ENCODE measurements at places on chromosomes 13 and 19. TPM values are rescaled to one million over a fixed set of nuclear protein-coding genes. Genes with fewer than 3 reads are reported as not detected.

GRCh38 chr19:8127311-8127710, 22.1 kb downstream of the FBN3 start:
- no peak for DNase-seq

KLK8 gene
- not detected for polyA plus RNA-seq

GRCh38 chr13:23993680-23993985, 96.3 kb upstream of the C1QTNF9B start:
- DNase-seq: no peak

DNA sequence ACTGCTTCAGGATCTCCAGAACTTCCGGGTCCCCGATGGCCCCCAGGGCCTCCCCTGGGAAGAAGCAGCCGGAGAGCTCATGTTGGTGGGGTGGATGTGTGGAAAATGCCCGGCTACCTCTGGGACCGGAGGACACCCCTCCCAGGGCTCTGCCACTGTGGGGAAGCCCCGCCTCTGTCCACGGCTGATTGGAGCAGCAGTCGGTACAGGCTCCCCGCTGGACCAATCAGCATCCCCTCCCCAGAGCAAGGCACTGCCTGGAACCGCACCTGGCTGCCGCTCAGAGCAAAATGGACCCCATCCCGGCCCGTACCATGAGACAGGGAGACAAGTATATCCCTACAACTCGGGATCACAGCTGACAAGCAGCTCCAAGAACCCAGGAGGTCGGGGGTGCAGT, 6.4 kb downstream of the DOHH start:
- no peak for DNase-seq

GRCh38 chr19:53782698-53783097, 41.4 kb downstream of the NLRP12 start:
- DNase-seq: no peak

DNA sequence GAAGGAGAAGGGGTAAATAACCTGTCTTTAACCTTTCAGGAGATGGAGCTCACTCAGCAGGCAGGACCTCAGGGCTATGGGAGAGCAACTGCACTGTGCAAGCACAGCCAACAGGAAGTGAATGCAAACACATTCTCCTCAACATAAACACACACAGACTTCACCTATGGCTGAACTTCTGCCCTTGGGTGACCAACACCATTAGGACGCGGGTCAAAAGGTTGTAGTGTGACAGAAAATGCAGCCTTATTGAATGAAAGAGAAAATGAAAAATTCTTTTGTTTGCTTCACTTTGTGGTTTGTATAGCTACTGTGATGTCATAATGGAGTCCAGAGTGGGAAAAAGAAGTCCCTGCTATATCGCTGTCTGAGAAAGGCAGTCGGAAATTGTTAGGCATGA, 323.0 kb downstream of the NDFIP2 start:
- DNase-seq: no peak

DNA sequence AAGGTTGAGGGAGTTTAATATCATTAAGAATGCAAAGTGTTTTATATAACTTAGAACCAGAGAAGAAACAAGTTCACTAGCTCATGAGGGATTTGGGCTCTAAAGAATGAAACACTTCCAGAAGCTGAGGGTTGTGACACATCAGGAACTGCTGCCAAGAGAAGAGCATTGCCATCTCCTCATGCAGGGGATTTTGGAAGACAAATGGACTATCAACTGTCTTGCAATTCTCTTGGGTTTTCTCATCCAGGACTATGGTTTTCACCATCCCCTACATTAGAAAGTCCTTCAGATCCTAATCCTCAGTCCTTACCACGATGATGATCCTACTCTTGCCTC, 59.7 kb upstream of the KL start:
- no peak for DNase-seq

NLRP5 gene
- not detected for polyA plus RNA-seq

DNA sequence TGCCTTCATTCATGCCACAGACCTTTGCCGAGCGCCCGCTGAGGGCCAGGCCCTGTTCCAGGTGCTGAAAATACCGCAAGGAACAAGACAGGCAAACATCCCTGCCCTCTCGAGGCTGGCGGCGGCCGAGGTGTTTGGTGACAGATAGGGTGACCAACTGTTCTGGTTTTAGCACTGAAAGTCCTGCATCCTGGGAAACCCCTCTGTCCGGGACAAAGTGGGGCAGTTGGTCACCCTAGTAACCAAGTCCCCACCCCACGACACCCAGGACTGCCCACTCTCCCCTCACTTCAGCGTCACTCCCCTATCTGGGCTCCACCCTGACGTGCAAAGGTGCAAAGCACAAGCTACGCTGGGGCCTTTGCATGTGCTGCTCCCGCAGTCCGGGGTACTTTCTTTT, 17.3 kb downstream of the ZBTB7A start:
- DNase-seq: no peak

DNA sequence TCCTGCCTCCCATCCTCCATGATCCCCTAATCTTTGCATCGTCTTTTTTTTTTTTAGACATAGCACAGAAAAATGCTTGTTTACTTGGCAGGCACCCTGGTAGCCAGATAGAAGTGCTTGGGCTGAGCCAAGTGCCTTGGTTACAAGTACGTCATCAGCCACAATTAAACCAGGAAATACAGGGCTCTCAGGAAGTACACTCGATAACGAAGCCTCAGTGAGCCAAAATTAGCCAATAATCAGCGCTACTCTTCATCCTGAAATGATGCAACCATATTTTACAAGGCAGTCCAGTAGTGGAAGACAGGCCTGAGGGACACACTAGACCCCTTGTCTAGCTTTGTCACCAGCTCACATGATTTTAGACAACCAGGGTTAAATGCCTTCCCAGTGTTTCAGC, 194.0 kb upstream of the NBEA start:
- no peak for DNase-seq

DNA sequence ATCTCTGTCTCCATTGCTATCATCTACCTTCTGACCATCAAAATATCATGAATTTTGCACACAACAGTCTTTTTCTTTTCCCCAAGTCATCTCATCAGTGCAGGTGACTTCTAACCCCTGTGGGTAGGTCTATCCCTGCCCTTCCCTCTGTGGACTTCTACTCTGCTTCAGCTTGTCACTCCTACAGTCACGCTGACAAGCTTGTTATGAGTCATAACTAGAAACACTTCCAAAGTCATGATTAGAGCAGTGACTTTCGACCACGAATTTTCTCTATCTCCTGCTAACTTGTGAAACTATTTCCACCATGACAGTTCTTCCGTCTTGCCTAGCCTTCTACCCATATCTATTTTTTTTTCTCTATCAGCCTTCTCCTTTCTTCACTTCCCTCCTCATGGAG, 343.7 kb upstream of the ARGLU1 start:
- DNase-seq: no peak

CEBPA gene
- polyA plus RNA-seq: 0.48 TPM

DNA sequence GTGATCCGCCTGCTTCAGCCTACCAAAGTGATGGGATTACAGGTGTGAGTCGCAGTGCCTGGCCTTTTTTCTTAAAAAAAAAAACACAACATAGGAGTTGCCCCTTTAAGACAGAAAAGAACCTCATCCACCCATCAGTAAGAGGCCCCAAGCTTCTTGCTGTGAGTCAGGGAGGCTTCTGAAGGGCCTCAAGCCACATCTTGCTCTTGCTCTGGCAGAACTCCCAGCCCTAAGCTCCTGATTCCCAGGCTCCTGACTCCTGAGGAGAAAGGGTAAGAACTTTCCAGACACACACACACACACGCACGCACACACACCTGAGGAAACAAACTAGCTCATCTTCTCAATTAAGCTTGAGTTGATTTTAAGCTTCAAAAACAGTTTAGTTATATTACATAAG, 6.9 kb downstream of the ETFB start:
- no peak for DNase-seq

DNA sequence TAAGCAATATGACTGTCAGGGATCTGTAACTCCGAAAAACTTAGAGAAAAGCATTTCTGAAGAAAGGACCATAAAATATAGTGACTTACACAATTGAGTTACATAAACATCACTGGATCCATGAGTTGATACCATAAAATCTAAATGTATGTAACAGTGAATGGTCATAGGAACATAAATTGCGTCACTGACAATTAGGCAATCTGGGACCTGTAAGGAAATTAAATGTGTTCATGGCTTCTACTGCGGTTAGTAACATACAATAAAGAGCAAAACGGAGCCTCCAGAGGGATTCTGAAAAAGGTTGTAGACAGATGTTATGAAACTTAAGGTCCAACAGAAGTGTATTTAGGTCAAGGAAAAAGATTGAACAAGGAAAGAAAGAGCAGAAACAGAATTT, 27.1 kb downstream of the POU4F1 start:
- DNase-seq: no peak

- DNase-seq: no peak
Observed at GRCh38 chr19:17214508-17215126, 540 bp upstream of the USE1 start.

GRCh38 chr13:105007166-105007808, 1528.2 kb downstream of the EFNB2 start:
- DNase-seq: no peak

- DNase-seq: peak; percentile 95
Observed at GRCh38 chr19:38618590-38619360, at the start of gene EIF3K. Gene EIF3K (plus strand): TSS chr19:38619188. CDS start chr19:38619269, 81 bp downstream.

DNA sequence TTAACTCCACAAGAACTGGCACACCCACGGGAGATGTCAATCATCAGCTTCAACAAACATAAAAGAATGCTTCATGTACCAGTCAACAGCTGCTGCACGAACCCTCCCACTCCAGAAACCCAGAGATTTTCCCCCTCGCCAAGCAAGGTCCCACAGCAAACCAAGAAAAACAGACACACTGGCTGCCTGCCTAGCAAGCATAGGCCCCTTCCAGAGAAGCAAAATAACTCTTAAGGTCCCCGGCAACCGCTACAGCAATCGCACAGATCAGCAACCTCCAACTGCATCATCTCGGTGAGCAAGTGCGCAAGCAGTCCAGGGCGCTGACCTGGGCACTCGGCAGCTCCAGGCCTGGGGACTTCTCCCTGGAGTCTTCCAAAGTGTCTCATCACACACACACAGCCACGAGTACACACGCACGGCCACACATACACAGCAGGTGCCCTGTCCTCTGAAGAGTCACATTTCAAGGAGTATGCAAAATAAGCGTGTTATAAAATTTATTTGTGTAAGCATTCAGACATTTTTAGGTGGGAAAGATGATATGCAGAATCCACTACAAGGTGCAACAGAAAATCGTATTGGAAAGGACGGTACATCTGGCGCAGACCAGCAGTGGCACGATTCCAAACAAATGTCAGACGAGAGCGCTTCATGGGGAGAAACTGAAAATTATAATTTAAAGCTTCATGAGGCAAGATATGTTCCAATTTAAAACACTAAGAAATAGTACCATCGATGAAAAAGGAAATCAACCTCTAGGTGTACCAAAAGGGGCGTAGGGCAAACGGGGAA, 125.0 kb downstream of the STK24 start:
- DNase-seq: no peak

MED4 gene
- polyA plus RNA-seq: 134 TPM

DNA sequence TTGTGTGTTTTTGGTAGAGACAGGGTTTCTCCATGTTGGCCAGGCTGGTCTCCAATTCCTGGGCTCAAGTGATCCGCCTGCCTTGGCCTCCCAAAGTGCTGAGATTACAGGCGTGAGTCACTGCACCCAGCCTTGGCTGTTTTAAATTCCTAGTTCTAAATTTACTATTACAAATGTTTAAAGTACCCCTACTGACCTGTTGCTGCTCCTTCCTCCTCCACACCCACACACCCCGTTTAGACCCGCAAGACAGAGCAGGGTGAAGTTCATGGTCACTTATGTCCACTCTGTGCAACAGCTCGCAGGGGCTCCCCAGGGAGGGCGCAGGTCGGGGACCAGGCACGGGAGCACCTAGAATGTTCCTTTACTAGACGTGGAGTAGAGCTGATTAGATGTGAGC, 28.7 kb downstream of the TMEM161A start:
- no peak for DNase-seq

IL12RB1 gene
- polyA plus RNA-seq: 9.7 TPM

TNNI3 gene
- not detected for polyA plus RNA-seq

GRCh38 chr19:14761607-14762006, 16.8 kb downstream of the ADGRE2 start:
- DNase-seq: no peak

JSRP1 gene
- polyA plus RNA-seq: not detected

DNA sequence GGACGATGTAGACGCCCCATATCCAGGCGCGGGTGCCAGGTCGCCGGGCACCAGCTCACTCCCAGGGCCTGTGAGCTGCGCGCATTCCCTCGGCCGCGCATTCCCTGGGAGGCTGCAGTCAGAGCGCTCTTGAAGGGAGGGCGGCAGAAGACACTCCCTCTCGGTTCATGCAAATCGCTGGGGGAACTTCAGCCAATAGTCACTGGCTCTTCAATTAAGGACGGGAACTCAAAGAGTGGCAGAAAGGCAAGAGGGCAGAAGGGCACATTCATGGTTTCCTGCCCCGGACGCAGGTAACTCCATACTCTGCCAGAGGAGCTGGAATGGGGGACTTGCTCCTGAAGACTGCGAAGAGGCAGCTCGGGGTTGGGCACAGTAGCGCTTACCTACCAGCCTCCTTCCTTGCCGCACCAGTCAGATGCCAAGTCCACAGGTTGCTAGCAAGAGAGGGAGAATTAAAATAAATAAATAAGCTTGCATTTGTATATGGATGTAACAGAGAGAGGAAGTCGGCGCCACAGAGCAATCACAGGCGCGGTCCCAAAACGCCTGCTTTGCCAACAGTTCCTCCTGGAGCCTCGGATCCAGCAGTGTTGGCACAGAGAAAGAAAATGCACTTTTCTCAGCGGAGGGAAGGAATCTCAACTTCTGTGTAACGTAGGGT, 459 bp downstream of the PCDH20 start:
- DNase-seq: no peak

DNA sequence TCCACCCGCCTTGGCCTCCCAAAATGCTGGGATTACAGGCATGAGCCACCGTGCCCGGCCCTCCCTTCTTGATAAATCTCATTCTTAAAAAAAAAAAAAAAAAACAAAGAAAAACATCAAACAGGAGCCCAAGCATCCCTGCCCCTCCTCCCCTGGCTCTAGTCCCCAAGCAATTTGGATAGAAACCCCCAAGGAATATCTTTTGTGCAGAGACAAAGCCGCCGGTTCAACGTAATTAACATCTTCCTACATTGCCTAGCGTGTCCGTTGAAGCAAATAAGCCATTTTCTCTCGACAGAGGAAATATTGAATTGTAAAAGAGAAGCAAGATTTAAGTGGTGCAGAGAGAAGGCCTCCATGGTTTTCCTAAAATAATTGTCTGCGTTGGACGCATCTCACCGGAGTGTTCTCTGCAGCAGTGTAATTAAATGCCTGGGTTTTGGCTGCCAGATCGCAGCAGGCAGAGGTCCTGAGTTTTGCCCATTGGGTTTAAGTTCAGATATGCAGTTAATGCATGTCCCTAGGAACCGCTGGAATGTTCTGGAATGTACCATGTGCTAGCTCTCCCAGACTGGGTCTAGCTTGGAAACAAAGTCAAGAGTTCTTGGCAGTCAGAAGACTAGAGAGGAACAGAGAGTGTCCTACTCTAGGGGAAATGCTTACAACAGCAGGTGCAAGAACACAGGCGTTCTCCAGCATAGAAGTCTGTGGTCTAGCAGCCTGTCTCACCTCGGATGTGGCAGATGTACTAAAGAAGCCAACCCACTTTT, 30.8 kb downstream of the PIN1 start:
- no peak for DNase-seq

DNA sequence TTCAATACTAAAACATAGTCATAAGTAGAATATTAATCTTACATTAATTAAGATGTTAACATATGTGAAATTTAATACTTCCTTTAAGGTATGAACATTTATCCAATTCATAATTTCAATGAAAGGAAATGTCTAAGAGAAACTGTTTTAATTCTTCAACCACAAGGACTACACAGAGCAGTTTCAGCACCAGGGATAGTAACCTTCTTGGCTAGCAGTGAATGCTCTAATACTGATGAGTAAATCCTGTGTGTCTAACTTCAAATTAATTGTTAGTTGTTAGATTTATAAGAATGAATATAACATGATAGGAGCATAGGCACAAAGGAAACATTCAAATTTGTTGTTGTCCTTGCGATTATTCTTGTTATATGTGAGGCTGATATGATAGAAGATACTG, 15.6 kb upstream of the NBEA start:
- DNase-seq: no peak
